ENCODE measurements at places on chromosomes 3 and 15.

DNA sequence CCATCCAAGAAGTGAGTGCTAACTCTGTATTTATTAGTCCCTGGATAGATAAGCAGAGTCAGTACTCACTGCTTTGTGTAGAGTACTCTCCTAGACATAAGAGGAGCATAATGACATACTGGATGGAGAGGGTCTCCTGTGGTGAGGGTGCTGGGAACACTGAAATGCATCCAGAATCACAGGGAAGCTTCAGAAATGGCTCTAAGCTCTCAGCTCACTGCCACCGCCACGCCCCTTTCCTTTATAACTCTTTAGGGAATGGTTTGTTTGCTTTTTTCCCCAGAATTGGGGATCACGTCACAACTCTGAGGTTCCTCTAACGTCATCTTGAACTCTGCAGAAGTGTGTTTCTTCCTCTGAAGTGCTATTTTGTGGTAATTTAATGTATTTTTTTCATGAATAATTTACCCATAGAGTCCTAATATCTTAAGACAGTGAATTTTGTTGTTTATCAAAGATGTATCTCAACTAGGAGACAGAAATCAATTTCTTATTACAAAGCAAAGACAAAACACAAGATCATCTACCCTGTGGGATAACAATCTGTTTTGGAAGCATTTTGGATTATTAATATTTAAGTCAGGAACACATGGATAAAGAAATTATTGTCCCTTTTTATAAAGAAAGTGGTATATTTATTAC is 154.6 kb downstream of the PTPRG start:
- DNase-seq = no peak

DNA sequence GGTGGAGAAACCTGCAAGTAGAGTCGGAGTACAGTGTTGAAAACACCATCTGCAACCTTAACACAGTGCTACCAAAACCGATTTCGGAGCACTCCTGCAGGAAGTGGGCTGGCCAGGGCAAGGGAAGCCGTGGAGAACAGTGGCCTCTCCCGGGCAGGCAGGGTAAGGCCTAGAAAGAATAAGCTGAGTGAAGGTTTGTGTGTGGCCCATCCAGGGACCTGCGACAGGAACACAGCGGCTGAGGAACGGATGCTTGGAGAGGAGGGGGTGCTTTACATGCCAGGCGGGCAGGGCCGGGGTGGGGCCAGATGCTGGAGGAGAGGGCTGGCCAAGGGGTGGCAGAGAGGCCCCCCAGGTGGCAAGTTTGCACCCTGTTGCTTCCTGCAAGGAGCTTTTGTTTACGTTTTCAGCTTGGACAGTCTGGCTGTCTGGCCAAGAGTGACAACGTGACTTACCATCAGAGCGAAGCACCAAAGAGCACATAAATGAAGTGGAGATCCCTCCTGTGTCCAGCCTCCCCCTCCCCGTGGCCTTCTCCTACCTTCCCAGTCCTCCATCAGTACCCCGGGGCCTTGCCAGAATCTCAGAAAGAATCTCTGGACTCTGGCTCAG is 156.5 kb downstream of the PGPEP1L start:
- DNase-seq = peak; percentile 38

DNA sequence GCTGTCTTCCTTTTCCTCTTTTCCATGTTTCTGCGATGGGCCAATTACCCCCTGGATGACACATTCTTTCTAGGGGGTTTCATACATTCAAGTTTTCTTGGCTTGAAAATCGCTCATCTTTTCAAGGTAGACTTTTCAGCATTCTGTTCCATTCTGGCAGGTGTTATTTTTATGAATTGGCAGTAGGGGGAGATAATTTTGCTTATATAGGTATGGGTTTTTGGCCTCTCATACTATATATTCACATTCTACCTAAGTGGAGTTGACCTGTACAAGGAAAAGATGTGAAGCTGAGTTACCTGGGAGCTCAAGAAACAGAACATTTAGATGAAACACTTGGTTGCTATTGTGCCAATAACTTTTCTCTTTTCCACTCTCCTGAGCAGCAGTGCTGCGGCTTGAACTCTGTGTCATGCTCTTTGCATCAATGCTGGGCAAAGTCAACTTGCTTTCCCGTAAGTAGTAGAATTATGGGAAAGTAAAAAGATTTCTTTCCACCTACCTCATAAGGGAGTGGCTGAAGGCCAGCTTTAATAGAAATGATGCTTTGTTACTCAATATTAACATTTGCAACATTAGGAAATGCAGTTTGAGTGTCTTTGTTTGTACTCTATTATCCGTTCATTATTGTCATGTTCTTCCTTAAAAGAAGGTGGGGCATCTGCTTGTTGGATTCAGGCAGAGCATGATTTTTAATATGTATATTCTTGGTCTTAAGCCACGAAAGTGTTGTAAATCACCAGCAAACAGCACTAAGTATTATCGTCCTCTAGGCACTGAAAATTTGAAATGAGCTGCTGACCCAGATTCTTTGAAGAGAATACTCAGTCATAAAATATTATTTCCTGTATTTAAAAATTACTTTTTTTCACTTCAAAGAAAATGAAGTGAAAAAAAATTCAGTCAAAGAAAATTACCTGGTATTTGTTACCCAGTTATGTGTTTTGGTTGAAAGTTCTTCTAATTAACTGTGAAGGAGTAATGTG is 27.7 kb upstream of the MFSD1 start:
- DNase-seq = no peak

GRCh38 chr3:186254676-186255650 is 107.1 kb downstream of the DGKG start:
- DNase-seq = no peak

All from 8988T (cell line).